ENCODE measurements at places on chromosomes 2 and 18.

DNA sequence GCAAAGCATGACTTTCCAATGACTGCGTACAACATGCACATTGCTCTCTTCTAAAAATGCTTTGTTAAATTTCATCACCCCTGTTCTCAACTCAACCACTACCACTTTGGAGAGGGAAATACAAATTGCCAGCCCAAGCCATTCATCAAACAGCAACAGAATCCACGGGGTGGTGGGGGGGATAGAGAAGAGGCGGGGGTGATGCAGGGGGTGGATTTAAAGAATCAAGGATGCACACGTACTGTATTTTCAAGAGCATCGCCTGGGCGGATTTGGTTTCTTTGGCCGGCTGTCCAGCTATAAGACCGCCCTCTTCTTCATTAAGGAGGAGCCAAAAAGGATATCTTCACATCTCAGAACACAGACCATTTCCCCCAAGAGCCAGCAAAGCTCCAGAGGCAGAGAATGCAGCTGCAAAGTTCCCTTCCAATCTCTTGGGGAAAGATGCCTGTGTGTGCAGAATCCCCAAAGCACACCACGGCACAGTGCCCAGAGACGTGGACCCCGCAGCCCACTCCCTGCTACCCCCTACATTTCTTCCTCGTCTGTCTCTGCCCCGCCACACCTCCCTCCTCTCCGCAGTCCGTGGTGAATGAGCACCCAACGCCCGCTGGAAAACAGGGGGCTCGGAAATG, 977 bp downstream of the SLC8A1 start:
- peak; percentile 36 for DNase-seq

DNA sequence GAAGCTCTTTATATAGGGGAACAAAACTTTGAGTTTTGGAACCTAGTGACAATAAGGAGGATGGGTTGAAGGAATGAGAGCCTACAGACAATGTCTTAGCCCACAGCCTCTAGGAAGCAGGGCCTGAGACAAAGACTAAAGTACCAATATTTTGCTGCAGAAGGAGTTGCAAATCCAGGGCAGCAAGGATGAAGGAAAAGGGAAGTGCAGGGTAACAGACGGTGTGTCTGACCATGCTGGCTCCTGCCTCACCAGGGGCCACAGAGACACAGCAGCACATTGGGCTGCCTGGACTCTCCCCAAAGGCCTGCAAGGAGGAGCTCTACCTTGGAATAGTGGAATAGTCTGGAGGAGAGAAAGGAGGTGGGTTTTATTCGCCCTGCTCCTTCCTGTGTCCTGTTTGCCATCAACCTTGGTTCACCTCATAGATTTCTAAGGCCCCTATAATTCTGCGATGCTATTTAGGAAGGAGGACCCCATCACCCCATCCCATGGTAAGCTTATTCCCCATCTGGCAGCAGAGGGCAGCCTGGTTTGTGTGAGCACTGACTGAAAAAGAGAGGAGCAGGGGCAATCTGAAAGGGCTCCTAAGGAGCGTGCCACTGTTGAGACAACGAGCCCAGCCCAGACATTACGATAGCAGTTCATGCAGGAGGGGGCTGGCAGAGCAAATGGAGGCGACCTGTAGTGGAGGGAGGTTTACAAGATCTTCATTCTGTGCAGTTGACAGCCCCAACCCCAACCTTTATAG, 143.4 kb downstream of the MGAT5 start:
- no peak for DNase-seq

DNA sequence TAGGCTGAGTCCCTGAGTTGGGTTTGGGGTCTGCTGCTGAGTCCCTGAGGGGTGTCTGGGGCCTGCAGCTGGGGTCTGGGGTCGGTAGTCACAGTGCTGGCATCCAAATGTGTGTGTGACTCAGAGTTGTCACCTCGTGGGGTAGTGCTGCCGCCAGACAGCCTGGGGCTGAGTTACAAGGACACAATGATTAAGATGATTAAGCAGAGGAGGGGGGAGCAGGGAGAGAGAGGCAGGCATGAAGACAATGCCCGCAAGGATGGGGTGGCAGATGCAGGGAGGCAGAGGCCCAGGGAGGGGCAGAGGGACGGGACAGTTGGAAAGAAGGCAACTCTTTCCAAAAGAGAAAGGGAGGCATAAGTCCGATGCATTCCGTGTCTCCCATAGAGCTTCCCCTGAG, 120.2 kb downstream of the CELF4 start:
- DNase-seq = no peak

DNA sequence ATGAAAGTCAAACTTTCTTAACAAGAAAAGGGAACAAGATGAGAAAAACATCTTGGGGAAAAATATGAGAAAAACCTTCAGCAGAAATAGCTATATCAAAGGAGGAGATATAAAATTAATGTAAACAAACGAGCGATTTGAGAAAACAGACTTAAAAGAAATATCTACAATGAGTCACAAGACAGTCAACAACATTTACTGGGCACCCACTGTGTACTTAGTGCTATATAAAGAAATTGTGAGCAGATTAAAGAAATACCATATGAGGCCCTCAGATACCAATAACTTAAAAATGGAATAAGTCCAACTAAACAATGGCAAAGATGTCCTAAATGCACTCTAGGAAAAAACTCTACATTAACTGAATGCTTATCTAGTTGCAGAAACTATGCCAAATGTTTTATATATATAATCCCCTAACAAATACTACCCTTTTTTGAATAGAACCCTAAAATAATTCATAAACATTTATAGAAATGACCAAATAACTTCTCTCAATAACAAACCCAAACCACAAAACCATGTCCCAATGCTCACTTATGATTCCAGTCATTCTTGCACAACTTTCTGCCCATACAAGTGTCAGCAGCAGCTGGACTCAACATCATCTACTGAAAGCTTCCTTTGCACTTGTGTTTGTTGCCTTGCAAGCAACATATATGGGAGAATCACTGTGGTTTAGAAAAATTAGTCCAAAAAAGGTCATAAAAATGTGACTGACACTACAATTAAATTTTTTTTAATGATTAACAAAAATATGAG, 83.5 kb downstream of the COBLL1 start:
- no peak for DNase-seq

DNA sequence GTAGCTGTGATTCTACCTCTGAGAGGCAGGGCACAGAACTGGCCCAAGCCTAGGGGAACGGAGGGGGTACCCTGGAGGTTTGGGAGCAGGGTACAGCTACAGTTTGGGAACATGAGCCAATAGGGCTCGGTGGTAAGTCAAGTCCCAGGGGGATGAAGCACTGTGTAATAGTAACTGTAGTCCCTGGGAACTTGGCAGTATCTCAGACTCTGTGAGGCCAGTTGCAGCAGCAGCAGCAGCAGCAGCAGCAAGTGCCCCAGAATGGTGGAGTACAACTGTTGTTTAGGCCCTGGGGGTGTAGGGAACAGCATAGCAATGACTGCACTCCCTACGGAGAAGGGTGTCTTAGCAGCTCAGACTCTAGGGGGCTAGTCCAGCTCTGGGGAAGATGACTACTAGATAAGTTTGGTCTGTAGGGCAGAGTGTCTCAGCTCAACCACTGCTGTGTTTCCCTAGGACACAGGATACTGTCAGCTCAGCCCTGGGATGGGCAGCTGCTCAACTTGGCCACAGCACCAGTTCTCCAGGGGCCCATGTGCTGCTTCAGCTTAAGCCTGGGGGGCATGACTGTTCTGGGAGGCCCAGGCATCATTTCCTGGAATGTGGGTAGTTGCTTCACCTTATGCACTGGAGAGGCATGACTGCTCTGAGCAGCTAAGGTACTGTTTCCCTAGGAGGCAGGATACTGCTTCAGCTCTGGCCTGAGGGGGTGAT, 20.5 kb downstream of the CARF start:
- no peak for DNase-seq

DNA sequence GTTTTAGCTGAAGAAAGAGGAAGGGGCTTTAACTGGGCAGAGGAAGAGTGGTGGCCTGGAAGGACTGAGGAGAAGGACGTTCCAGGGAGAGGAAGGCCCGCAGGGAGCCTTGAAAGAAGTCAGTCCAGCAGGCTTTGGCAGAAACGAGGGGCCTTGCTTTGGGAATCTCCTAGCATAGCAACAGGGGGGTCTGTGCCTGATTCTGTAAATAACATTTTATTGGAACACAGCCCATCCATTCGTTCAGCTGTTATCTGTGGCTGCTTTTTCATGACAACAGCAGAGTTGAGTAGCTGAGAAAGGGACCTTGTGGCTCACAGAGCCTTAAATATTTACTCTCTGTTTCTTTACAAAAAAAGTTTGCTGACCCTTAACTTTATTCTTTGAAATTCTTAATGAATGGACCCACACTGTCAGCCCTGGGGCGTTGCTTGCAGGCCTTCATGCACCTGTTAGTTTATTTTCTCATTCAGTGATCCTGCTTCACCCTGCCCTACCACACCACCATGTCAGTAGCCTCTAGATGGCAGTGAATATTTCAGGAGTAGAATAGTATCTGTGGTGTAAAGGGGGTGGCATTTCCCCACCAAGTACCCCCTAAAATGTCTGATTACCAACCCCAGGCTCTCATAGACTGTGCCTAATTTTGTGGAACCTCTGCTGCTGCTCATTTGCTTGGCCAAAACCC, 61.0 kb downstream of the MGAT5 start:
- no peak for DNase-seq

- no peak for DNase-seq
Observed at GRCh38 chr2:9094117-9094516, 90.6 kb upstream of the MBOAT2 start.
